ENCODE measurements at places on chromosomes 11 and 22. TPM values are rescaled to one million over a fixed set of nuclear protein-coding genes. Genes with fewer than 3 reads are reported as not detected.

The CUL5 gene
- 37.3 TPM for total RNA-seq

The CD3D gene
- total RNA-seq, result not detected

The CBLIF gene
- not detected for total RNA-seq

The APOL4 gene
- not detected for total RNA-seq

DNA sequence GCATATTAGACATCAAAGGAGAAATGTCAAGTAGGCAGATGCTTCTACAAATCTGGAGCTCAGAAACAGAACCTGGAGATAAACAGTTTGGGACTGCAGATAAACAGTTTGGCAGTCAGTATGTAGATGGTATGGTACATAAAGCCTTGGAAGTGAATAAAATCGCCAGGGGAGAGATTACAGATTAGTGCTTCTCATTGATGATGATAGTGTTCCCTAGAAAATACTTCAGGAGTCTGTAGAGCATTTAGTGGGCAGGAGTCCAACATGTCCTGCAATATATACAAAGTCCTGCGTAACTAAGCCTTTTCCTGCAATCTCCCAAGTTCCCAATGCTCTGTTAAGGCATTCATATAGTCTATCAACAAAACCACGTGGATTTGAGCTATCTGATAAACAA, 35.2 kb downstream of the NARS2 start:
- H3K4me3 ChIP-seq, result no peak overlapping the region
- DNase-seq, result no peak
- H3K36me3 ChIP-seq, result peaks cover 27% of the 10 kb centered on the region
- H3K4me1 ChIP-seq, result no peaks in the 10 kb centered on the region

GRCh38 chr11:31856248-31856647, 45.1 kb upstream of the PAX6 start:
- no peak for DNase-seq
- H3K27ac ChIP-seq, result no peak overlapping the region
- H3K4me3 ChIP-seq, result no peak overlapping the region
- no peaks in the 10 kb centered on the region for H3K27me3 ChIP-seq

DNA sequence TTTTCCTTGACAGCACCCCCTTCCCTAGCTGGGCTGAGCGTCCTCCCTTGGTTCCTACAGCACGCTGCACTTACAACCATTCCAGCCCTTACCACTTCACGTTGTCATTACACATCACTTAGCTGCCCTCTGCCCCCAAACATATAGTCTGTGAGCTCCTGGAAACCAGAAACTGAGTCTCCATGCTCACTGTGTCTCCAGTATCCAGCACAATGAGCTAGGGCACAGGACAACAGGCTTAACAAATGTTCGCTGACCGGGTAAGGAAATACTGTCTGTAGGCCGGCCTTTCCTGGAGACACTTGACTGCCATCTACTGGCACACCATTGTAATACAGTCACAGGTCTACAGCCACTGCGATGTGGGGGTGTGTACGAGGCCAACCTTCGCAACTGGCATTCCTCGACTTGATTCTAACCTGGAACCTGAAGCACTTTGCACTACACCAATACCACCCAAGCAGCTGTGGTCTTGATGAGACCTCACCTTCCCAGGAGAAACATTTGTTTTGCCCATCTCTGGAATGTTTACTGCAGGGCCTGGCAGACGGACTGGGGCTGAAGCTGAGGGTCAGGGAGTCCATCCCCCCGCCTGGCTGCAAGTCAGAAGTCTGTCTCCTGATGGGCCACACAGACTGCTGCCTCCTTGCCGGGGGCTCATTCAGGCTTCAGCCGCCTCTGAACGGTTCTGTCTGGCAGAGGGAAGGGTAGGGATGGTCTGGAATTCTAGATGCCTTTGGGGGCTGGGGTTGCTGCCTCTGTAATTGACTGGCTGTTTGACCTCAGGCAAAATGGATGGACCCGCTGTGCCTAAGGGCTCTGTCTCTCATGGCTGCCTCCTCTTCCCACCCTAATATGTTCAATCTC, 72.0 kb downstream of the SYN3 start:
- no peak overlapping the region for H3K27ac ChIP-seq
- H3K27me3 ChIP-seq, result no peaks in the 10 kb centered on the region
- H3K4me1 ChIP-seq, result peaks cover 6% of the 10 kb centered on the region
- peaks cover 74% of the 10 kb centered on the region for H3K36me3 ChIP-seq

GRCh38 chr22:49709464-49709863, 118.2 kb downstream of the BRD1 start:
- no peaks in the 10 kb centered on the region for H3K4me1 ChIP-seq
- H3K36me3 ChIP-seq, result no peaks in the 10 kb centered on the region
- no peak overlapping the region for H3K4me3 ChIP-seq

DNA sequence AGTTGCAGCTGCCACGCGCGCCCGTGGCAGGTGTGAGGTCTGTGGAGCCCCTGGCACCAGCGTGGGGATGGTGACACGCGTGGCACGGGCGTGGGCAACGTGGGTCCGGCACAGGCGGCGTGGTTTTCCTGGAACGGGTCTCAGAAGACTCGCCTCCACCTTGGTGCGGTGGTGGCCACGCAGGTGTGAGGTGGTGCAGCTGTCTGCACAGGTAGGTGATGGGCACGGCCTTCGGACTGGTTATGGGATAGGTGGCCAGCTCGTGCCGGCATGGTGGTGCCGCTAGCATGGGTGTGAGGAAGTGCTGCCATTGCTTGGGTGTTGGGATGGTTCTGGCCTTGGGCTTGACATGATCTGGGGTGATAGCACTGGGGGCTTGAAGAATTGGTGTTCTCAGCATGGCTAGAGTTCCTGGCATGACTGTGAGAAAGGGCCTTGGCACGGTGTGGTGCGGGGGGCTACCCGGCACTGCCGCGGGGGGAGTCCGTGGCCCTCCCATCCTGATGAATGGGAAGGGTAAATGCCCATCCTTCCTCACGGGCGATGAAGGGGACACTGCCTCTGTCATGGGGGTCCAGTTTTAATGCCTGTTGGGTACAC, 531 bp downstream of the DAGLA start:
- H3K4me1 ChIP-seq, result no peaks in the 10 kb centered on the region
- no peak overlapping the region for H3K27ac ChIP-seq
- H3K36me3 ChIP-seq, result no peaks in the 10 kb centered on the region
- DNase-seq, result no peak
- H3K4me3 ChIP-seq, result peak overlapping the region; percentile 56

DNA sequence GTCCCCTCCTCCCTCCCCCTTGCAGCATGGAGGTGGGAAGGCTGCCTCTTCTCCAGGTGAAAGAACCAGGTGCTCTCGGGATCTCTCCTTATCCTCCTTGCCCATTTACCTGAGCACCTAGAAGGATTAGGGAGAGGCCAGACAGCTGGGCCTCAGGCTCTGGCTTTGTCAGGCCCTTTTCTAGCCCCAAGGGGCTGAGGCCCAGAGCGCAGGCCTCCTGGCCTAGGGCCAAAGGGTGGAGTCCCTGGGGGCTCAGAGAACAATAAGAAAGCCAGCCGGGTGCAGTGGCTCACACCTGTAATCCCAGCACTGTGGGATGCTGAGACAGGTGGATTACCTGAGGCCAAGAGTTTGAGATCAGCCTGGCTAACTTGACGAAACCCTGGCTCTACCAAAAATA, 5.4 kb upstream of the TTLL1 start:
- no peak for DNase-seq
- H3K4me1 ChIP-seq, result no peaks in the 10 kb centered on the region
- no peaks in the 10 kb centered on the region for H3K27me3 ChIP-seq
- H3K36me3 ChIP-seq, result peaks cover 5% of the 10 kb centered on the region

- no peaks in the 10 kb centered on the region for H3K27me3 ChIP-seq
- DNase-seq, result no peak
- H3K36me3 ChIP-seq, result no peaks in the 10 kb centered on the region
- no peaks in the 10 kb centered on the region for H3K4me1 ChIP-seq
- no peak overlapping the region for H3K4me3 ChIP-seq
Measured at GRCh38 chr11:33234397-33235190, 22.6 kb upstream of the HIPK3 start.

- DNase-seq, result no peak
- H3K4me3 ChIP-seq, result no peak overlapping the region
- H3K27ac ChIP-seq, result no peak overlapping the region
Measured at GRCh38 chr11:103070142-103070541, 21.8 kb downstream of the DCUN1D5 start.

The PRPF19 gene
- total RNA-seq, result 130 TPM

The MMP10 gene
- total RNA-seq, result 0.20 TPM

The CARD10 gene
- total RNA-seq, result 17.7 TPM

DNA sequence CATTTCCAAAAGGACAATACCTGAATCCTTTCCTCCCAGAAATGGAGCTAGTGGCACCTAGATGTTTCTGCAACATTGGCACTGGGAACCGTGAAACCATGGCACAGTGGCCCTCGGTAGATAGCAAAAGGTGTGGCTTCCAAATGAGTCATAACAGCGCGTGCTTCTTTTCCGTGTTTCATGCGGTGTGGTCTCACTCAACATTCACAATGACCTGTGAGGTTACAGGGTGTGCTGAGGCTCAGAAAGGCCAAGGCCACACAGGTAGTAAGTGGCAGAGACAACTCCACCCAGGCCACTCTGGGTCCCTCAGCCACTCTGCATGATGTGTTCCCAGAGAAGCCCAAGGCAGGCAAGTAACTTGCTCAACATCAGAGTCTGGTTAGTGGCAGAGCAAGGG, 67.4 kb downstream of the TP53I11 start:
- H3K4me1 ChIP-seq, result peaks cover 3% of the 10 kb centered on the region
- H3K27ac ChIP-seq, result no peak overlapping the region
- no peaks in the 10 kb centered on the region for H3K36me3 ChIP-seq
- no peaks in the 10 kb centered on the region for H3K27me3 ChIP-seq
- DNase-seq, result no peak

The GAL3ST1 gene
- total RNA-seq, result 5.1 TPM

DNA sequence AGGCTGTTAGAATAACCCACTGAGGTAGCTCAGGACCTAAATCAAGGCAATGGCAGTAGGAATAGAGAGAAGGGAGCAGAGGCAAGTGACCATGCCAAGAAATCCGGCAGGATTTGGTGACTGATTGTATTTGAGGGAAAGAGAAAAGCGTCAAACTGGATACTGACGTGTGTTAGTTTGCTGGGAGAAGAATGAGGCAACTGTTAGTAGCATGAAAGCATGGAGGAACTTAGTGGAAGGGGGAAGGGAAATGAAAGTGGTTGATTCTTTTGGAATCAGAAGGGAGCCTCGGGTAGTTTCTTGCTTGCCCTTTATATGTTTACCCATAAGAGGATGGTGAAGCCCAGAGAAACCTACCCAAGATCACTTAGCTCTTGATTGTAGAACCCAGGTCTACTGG, 8.3 kb downstream of the PPFIBP2 start:
- DNase-seq, result no peak
- no peaks in the 10 kb centered on the region for H3K36me3 ChIP-seq
- H3K27me3 ChIP-seq, result no peaks in the 10 kb centered on the region
- no peak overlapping the region for H3K4me3 ChIP-seq

The SOX10 gene
- total RNA-seq, result 2.4 TPM

GRCh38 chr22:24088816-24089215, 77.7 kb downstream of the CABIN1 start:
- H3K4me3 ChIP-seq, result no peak overlapping the region
- no peak for DNase-seq
- H3K36me3 ChIP-seq, result peaks cover 79% of the 10 kb centered on the region
- no peaks in the 10 kb centered on the region for H3K27me3 ChIP-seq

The PHOX2A gene
- 1.4 TPM for total RNA-seq

The OR4D5 gene
- not detected for total RNA-seq

The SEZ6L gene
- total RNA-seq, result 0.13 TPM

GRCh38 chr11:5689551-5689983, at the start of gene TRIM22:
Gene TRIM22 (plus strand): TSS chr11:5689790. CDS start chr11:5696233, 6,443 bp downstream.
- no peaks in the 10 kb centered on the region for H3K4me1 ChIP-seq
- H3K27me3 ChIP-seq, result no peaks in the 10 kb centered on the region
- H3K36me3 ChIP-seq, result peaks cover 26% of the 10 kb centered on the region
- DNase-seq, result peak; percentile 52
- peak within 1 kb of the TSS; percentile 70 for H3K4me3 ChIP-seq
- peak within 1 kb of the TSS; percentile 75 for H3K27ac ChIP-seq

The HEPACAM gene
- total RNA-seq, result not detected

DNA sequence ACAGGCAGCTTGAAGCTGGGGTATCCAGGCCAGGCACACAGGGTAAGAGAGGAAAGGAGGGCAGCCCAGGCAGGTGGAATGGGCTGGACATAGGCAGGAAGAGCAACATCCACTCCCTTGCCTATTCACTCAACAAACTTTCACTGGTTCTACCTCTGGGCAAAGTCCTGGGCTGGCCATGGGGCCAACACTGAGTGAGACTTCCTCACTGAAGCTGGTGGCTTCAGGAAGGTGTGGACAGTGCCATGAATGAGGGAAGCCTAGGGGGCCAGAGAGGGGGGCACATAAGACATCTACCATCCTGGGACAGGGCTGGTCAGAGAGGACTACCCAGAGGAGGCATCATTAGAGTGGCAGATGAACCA, 44.9 kb upstream of the TCF20 start:
- no peak for DNase-seq
- no peak overlapping the region for H3K27ac ChIP-seq
- no peaks in the 10 kb centered on the region for H3K27me3 ChIP-seq
- no peak overlapping the region for H3K4me3 ChIP-seq

- H3K36me3 ChIP-seq, result no peaks in the 10 kb centered on the region
- no peak overlapping the region for H3K4me3 ChIP-seq
- H3K4me1 ChIP-seq, result no peaks in the 10 kb centered on the region
- no peak for DNase-seq
Measured at GRCh38 chr11:29629286-29629685, 387.5 kb downstream of the KCNA4 start.

DNA sequence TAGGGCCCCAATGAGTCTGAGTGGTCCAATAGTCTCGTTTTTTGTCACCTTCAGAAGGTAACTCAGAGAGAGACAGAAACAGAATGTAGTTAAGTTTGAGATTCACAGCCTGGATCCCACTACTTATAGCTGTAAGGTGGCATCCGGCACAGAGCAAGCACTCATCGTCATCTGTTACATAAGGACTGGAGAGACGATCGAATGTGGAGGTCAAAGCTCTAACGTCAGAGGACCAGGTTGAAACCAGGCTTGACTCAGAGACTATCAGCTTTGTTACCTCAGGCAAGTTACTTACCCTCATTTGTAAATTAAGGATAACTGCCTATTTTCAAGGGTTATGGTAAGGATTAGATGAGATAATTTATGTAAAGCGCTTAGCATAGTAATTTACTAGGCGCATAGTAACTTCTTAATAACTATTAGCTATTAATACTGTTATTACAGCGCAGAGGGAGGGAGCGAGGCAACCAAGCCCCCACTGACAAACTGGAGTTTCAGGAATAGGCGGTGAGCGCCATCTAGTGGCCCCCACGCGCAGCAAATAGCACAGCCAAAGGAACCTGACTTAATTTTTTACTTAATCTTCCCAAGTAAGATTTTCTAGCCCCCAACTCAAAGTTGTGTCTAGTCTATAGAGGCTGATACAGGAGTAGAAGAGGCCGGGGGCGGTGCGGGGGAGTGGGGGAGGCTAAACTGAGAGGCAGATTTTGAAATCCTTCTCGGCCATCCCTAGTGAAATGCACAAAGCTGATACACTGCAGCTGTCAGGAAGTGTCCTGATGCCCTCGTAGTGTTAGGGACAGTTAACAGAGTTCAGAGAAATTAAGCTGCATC, 29.0 kb upstream of the API5 start:
- H3K4me3 ChIP-seq, result no peak overlapping the region
- no peaks in the 10 kb centered on the region for H3K36me3 ChIP-seq
- no peak overlapping the region for H3K27ac ChIP-seq
- no peaks in the 10 kb centered on the region for H3K27me3 ChIP-seq
- DNase-seq, result peak; percentile 55
